ENCODE measurements at places on chromosomes 4 and X. TPM values are rescaled to one million over a fixed set of nuclear protein-coding genes. Genes with fewer than 3 reads are reported as not detected.

ODAM gene
- total RNA-seq: not detected

UGDH gene
- total RNA-seq: 29.7 TPM

TADA2B gene
- total RNA-seq: 11.2 TPM

PCYT1B gene
- total RNA-seq: 0.74 TPM

JCHAIN gene
- not detected for total RNA-seq

FGFBP2 gene
- 8.9 TPM for total RNA-seq
